RWPE1 (cell line): ENCODE measurements at places on chromosomes 2 and 18.
A peak's percentile ranks its signal among the peaks of the same experiment; 100 is the strongest.

DNA sequence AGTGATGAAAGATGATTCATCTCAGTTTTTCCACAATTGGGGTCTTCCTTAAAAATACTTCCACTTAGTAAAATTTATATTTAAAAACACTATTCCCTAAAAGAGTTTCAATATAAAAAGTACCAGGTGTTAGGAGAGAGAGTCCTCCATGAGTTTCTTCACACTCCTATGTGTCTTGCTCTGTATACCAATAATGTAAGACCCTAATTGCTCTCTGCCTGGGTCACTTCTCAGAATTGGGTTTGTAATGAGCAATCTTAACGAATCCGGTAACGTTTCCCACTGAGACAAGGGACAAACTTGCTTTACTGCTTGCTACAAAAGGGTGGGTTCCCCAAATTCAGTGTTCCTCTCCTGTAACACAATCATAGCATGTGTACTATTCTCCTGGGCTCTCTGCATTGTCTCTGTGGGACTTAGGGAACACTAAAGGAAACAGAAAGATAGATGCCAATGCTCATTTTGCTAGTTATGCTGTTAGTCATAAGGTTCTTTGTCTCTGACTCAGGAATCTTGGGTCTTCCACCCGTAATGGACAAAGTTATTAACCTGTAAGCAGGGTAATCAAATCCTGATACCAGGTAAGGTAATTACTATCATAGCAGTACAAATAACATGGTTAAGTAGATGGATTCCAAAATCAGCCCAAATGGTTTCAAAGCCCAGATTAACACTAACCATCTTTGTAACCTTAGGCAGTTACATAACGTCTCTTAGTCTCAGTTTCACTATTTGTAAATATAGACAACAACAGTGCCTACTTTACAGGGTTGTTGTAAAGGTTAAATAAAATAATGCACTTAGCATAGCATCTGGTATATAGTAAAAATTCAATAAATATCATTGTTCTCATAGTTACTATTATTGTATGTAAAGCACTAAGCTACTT, 46.3 kb downstream of the ITSN2 start:
- DNase-seq, result peak; percentile 14

GRCh38 chr2:197077336-197077735, 150.8 kb upstream of the PGAP1 start:
- no peak for DNase-seq

GRCh38 chr2:215274829-215275228, 37.0 kb upstream of the ATIC start:
- no peak for DNase-seq

- DNase-seq, result no peak
Measured at GRCh38 chr18:11322006-11322405, 172.6 kb upstream of the PIEZO2 start.

- DNase-seq, result no peak
Measured at GRCh38 chr2:9614562-9614961, 16.2 kb downstream of the YWHAQ start.

- DNase-seq, result no peak
Measured at GRCh38 chr2:178143481-178143880, 31.2 kb downstream of the RBM45 start.

GRCh38 chr2:230050136-230050535, 18.6 kb downstream of the SLC16A14 start:
- no peak for DNase-seq

DNA sequence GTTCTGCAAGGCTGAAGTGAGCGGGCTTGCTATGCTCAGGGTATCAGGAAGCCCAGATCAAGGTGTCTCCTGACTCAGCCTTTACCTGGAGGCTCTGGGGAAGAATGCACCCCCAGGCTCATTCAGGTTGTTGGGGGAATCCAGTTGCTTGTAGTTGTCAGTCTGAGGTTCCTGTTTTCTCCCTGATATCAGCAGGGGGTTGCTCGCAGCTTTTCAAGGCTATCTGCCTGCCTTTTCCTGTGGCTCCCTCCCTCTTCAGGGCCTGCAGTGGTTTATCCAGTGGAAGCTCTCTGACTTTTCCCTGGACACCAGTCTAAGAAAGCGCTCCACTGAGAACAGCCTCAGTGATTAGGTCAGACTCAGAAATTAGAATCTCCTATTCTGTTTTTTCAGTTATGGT, 116.6 kb downstream of the PTPRM start:
- DNase-seq, result no peak

DNA sequence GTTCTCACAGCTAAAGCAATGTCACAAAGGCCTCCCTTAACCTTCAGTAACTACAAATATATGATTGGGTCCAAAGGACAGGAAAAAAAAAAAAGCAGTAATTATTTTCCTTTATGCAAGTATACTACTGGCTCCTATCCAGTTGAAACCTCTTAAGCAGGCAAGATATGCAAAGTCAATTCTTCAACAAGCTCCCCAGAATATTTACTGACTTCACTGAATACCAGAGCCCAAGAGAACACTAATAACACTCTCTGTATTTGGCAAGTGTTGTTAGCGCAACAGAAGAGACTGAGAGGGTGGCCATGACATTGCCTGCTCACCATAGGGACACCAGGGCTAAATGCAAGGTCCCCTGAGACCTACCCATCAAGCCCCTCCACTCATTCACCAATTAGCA, 74.5 kb downstream of the AP1S3 start:
- DNase-seq, result no peak

DNA sequence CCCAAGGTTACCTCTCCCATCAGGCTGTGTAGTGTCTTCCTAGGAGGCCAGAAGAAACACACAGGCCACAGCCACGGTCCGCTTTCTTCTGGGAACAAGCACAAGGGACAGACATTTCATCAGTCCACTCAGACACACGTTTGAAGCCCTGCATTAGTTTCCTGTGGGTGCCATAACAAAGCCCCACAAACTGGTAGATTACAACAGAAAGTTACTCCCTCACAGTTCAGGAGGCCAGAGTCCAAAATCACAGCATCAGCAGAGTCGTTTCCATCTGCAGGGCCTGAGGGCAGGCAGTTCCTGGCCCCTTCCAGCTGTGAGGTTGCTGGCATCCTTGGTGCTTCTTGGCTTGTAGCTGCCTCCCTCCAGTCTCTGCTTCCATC, 8.8 kb upstream of the PRLH start:
- no peak for DNase-seq

DNA sequence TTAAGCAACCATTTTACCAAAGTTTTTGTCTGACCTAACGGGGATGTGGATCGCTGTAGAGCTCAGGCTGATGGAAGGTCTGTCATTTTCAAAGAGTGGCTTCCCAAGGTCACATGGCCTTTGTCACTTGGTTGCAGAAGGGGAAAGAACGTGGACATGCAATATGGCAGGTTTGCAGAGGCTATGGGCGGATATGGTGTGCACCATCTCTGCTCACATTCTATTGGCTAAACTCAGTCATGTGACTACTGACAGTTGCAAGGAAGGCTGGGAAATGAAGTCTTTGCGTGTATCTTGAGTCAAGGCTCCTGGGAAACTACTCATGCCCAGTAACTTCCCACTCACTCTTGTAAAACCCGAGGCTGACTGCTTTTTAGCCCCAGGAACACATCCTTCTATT, 96.8 kb downstream of the ST6GAL2 start:
- DNase-seq, result no peak

- DNase-seq, result peak; percentile 36
Measured at GRCh38 chr2:37376421-37377186, 32.2 kb downstream of the QPCT start.

GRCh38 chr2:1990724-1991123, 246.4 kb upstream of the PXDN start:
- DNase-seq, result no peak

DNA sequence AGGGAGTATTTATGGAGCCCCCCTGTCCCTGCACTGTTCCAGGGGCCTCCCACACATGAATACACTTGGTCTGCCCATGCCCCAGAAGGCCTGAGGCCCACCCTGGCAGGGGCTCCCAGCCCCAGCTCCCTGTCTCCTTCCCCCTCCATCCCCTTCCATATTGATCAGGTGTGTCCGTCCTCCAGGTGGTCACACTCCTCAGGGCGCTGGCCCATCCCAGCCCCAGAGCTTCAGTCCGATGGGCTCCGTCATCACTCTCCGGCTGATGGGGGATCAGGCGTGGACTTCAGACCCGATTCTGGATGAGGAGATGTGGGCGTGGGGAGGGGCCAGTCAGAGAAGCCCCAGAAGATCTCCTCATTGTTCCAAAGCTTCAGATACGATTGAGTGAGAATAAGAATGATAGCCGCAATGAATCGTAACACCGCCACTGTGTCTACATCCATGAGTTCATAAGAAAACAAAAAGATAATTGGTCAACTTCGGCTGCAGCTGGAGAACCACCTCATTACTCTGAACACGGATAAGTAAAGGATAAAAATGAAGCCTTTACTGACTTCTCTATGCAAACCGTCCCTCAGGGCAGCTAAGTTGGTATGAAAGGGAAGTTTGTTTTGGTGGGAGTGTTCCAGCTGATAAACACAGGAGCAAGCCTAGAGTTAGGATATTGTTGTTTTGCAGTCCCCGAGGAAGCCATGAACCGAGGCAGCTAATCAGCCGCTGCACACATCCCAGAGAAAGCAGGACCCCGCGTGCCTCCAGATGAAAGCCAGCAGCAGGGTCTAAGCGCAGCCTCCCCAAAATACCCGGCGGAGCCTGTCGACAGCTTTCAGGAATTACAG, 279.5 kb downstream of the NDUFA10 start:
- DNase-seq, result no peak

- DNase-seq, result no peak
Measured at GRCh38 chr18:27223526-27224291, 38.6 kb upstream of the CHST9 start.

DNA sequence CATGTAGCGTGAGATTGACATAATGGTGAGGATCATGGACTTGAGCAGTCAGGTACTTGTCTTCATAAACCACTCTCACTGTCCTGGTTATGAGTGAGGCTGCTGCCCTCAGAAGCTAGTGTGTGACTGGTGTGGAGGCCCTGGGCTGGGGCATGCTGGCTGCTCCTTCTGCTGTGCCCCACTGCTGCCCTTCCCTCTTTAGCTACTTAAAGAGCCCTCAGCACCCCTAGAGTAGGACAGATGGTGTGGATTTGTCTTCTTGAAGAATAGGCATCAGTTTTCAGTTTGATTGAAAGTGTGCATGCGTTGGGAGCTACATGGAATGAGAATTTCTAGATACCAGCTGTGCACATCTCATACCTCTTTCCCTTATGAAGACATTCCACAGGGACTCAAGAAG, 15.4 kb downstream of the CPLX4 start:
- DNase-seq, result no peak

DNA sequence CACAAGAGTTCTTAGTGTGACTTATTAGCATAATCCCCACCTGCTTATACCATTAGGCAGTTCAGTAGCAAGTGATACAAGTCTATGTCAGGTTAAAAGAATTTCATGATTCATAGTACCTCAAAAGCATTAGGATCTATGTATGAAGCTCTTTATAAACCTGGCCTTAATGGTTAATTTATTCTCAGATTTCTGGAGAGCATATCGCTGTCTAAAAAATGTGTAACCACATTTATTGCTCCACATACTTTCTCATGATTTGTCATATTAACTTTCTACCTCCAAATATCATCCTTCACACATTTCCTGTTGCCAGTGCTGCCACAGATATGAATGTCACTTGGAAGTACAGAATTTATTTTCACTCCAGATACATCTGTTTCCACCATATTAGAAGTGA, 332.8 kb upstream of the MAP2 start:
- no peak for DNase-seq

- peak; percentile 48 for DNase-seq
Measured at GRCh38 chr2:145692971-145693478, 1173.1 kb upstream of the ZEB2 start.

GRCh38 chr18:47050468-47050867, 15.0 kb upstream of the ELOA2 start:
- peak; percentile 11 for DNase-seq

GRCh38 chr18:22355069-22355468, 62.6 kb downstream of the CTAGE1 start:
- no peak for DNase-seq

- no peak for DNase-seq
Measured at GRCh38 chr2:227029426-227030105, 134.4 kb downstream of the COL4A4 start.

DNA sequence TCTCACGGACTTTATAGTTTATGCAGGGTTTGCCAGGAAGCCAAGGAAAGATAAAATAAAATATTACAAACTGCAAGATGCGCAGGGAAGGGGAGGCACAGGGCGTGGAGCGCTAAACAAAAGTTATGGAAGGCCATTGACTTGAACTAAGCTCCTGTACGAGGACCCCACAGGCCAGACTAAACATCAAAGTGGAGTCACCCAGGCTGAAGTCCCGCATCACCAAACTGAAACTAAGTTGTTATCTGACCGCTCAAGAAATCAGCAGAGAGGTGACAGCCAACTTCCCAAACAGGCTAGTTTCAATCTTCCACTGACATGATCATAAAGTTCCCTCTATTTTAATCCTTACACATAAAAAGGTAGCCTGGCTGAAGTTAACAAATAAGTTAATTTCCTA, 90.5 kb upstream of the YWHAQ start:
- no peak for DNase-seq

GRCh38 chr2:161223139-161223732, 63.0 kb downstream of the TANK start:
- DNase-seq, result peak; percentile 14

GRCh38 chr18:22282311-22283115, 113.1 kb downstream of the GATA6 start:
- DNase-seq, result peak; percentile 75

- DNase-seq, result no peak
Measured at GRCh38 chr2:28101892-28102291, 211.4 kb downstream of the BABAM2 start.

- DNase-seq, result no peak
Measured at GRCh38 chr2:83168377-83168776, 1290.7 kb downstream of the SUCLG1 start.

- peak; percentile 8 for DNase-seq
Measured at GRCh38 chr18:57624988-57625387, 3.4 kb upstream of the NARS1 start.

GRCh38 chr2:109555346-109555900, 58.3 kb downstream of the SEPTIN10 start:
- DNase-seq, result no peak

DNA sequence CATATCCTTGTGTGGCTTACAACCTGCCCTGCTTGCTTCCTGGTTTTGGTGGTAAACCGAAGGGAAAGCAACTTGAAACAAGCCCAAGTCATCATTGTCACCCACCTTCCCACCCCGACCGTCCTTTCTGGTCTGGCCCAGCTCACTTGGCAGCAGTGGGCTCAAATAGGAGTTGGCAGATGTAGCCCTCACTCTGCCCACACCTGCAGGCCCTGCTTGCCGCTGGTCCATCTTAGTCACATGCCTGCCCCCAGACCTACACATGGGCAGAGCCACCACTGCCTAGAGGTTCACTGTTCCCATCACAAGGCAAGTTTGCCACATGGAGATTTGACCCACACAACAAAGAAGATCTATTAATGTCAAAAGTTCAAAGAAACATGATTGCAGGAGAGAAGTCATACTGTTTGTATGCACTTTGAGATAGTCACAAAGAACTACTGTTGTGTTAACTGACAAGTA, 9.3 kb downstream of the EIPR1 start:
- DNase-seq, result no peak

GRCh38 chr2:64658269-64658668, 4.6 kb upstream of the SERTAD2 start:
- no peak for DNase-seq

- DNase-seq, result no peak
Measured at GRCh38 chr18:26479681-26480079, 68.7 kb downstream of the KCTD1 start.
